ENCODE measurements at places on chromosomes 4 and X. TPM values are rescaled to one million over a fixed set of nuclear protein-coding genes. Genes with fewer than 3 reads are reported as not detected.

Gene SHROOM3
- 2.7 TPM for total RNA-seq

Gene CXCR3
- not detected for total RNA-seq

Gene OFD1
- 8.3 TPM for total RNA-seq

Gene F11
- not detected for total RNA-seq

Gene BCORL1
- 1.9 TPM for total RNA-seq

Gene SPANXN4
- not detected for total RNA-seq

Gene TCEAL5
- total RNA-seq, result not detected

Gene TBC1D8B
- total RNA-seq, result 13.2 TPM

Gene MND1
- total RNA-seq, result 4.7 TPM

Gene FABP2
- total RNA-seq, result not detected

Gene SPANXN3
- not detected for total RNA-seq

Gene TMPRSS11E
- not detected for total RNA-seq

Gene CT45A10
- not detected for total RNA-seq

Gene NPFFR2
- not detected for total RNA-seq

Gene LUZP4
- total RNA-seq, result not detected
